ENCODE measurements at places on chromosomes 12 and 14.
A peak's percentile ranks its signal among the peaks of the same experiment; 100 is the strongest.

GRCh38 chr12:3042394-3042793, 34.8 kb upstream of the TSPAN9 start:
- DNase-seq: no peak

- no peak for DNase-seq
Measured at GRCh38 chr14:93994919-93995682, 2.0 kb upstream of the CCDC197 start.

- DNase-seq: peak; percentile 21
Measured at GRCh38 chr12:110224379-110225304, 56.4 kb upstream of the ATP2A2 start.

GRCh38 chr12:24798335-24798734, 150.6 kb downstream of the BCAT1 start:
- DNase-seq: no peak

DNA sequence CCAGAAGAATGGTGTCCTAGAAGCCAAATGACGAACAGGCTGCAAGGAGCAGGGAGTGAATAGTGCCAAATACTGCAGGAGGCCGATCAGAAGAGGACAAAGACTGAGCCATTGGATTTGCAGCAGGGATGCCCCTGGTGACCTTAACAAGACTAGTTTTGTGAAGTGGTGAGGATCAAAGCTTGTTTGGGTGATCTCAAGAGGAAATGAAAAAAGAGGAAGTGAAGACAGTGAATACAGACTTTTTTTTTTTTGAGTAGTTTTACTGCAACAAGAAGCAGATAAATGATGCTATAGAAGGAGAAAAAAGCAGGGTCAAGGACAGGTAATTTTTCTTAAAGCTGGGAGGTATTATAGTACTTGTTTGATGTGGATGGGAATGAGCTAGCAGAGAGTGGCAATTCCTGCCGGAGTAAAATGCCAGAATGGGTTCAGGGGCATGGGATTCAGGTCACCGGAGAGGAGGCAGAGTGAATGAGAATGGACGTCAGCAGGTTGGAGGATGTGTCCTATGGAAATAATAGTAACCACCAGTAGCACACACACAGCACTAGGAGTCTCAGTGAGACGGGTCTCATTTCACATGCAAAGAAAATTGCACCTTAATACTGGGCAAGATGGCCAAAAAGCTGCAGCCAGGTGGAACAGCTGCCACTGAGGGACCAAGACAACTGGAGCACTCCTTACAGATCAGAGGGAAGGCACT, 345.8 kb upstream of the CCDC196 start:
- DNase-seq: no peak

DNA sequence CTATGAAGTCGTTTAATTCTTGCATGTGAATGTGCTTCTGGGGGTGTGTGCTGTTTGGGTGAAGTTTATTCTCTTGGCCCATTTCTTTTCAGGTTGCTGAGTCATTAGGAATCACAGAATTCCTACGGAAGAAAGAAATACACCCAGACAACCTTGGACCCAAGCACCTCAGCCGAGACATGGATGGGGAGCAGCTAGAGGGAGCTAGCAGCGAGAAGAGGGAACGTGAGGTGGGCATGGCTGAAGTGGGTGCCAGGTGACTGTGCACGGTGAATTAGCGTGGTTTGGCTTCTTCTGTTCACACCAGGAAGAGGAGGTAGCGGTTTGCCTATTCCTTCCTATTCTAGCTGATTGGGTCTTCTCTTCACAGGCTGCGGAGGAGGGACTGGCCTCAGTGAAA, 19.2 kb downstream of the ZNF839 start:
- no peak for DNase-seq

DNA sequence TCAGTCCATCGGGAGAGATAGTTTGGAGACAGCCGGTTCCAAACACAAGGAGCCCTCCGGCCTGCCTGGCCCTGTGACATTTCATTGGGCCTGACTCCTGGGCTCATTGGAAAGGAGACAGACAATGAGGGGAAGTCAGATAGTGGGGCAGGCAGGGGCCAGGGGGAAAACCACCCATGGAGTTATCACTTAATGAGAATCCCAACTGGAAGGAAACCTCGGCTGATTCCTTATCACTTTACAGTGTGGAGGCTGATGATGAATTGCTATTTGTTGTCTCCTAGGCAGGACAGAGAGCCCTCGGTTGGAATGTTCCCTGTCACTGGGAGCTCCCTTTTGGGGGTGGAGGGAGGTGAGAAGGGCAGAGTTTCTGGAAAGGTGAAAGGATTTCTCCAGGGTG, 44.4 kb downstream of the TBX5 start:
- DNase-seq: no peak
